Fibroblast of the aortic adventitia (primary cell): ENCODE measurements at places on chromosomes 2 and 18.

DNA sequence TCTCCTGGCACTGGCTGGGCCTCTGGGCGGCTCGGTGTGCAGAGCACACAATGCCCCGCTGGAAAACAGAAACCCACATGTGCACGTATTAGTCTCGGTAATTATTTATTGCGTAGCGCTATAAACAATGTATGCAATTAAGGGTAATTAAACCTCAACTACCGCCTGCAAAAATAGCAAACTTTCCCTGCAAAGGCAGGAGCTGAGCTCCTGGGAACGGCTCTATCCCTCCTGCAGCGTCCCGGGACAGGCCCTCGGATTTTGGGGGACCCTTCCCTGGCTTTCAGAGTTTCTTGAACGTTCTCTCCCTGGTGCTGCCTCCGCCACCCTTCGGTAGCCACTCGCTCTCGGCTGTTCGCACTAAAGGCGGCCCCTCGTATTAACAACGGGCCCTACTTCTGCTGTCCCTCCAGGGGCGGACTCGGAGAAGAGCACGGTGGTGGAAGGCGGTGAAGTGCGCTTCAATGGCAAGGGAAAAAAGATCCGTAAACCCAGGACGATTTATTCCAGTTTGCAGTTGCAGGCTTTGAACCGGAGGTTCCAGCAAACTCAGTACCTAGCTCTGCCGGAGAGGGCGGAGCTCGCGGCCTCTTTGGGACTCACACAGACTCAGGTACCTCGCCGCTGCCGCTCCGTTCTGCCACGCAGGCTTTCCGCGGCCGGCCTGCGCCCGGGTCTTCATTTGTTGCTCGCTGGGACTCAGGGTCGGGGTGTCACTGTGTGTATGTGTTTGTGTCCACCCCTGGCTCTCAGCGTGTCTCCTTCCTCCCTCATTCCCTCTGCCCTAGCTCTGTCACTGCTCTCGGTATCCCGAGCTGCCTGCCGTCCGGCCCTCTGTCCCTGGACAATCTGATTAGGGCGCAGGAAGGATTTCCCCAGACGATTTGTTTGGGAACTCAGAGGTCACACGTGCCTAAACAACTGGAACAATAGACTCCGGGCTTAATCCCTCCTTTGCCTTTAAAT, 1.2 kb downstream of the DLX1 start:
- peak; percentile 24 for DNase-seq

GRCh38 chr2:555164-555922, 121.9 kb downstream of the TMEM18 start:
- DNase-seq, result no peak

- DNase-seq, result no peak
These were observed 410.4 kb downstream of the DSC3 start for GRCh38 chr18:30632071-30632698.

DNA sequence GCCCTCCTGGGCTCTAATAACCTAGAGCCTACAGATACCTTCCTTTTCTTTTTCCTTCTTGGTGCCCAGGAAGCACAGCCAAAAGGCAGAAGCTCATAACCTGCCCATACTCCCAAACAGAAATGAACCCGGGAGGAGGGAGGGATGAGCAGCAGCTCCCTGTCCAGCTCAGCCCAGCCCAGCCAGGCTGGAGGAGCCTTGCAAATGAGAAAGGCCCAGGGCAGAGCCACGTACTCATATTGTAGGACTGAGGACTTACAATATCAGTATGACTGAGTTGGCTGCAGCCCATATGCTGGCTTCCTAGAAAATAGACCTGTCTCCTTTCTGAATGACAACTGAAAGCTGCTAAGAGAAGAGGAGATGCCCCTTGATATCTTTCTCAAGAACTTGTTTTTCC, 21.7 kb downstream of the PKDCC start:
- no peak for DNase-seq
